Globus pallidus (tissue), 1 donor: ENCODE measurements at places on chromosomes 2 and 18.

- no peak for DNase-seq
These were observed 188.6 kb upstream of the CDH19 start for GRCh38 chr18:66792466-66792865.

DNA sequence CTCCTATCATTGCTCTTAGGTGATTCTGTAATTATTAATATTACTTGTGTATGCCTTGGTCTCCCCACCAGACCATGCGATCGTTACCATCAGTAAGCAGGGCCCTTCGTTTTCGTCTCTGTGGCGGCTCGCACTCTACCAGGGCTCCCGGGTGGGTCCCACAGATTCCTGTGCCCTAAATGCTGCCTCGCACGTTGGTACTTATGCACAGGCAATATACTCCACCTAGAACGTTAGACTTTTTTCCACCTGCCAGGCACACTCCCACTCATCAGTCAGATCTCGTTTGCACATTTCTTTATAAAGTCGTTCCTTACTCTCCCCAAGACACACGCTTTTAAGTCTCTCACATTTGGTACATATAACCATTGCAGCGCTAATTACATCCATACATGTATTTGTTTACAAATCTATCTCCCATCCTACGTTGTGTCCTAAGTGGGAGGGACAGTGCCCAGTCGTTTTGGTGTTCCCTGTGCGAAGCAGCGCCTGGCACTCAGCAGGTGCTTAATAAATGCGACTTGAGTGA, 901 bp downstream of the FEZ2 start:
- no peak for DNase-seq

- DNase-seq: no peak
These were observed 3.2 kb upstream of the DYTN start for GRCh38 chr2:206721256-206721920.

DNA sequence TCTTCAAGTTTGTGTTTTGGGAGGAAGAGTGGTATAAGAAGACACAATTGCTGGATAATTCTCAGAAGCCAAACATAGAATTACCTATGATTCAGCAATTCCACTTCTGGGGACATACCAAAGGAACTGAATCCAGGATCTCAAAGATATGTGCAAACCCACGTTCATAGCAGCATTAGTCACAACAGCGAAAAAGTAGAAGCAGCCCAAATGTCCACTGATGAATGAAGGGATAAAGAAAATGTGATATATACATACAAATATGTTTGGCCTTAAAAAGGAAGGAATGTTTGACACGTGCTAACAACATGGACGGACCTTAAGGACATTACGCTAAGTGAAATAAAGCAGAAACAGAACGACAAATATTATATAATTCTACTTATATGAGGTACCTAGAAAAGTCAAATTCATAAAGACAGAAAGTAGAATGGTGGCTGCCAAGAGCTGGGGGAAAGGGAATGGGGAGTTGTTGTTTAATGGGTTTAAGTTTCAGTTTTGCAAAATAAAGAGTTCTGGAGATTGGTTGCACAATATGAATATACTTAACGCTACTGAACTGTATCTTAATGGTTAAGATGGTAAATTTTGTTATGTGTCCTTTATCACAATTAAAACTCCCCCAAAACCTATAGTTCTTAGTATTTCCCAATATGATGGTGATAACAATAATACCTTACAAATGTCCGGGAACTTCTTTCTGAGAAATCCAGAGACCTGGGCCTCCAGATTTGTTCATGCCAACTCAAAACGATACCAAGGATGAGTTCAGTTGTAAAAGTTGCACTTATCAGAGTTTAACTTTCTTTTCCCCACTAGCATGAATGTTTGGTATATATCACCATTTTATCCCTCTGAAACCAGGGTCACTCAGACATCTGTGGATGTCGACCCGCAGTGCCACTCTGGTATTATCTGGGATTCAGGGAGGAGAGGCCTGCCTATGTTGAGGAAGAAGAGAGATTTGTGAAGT, 33.7 kb upstream of the WIPF1 start:
- DNase-seq: no peak

- DNase-seq: no peak
These were observed 9.6 kb upstream of the ITPRIPL1 start for GRCh38 chr2:96315400-96316071.

GRCh38 chr2:128468186-128468920, 149.7 kb upstream of the HS6ST1 start:
- DNase-seq: no peak

GRCh38 chr2:163341426-163341825, 394.4 kb downstream of the FIGN start:
- no peak for DNase-seq

DNA sequence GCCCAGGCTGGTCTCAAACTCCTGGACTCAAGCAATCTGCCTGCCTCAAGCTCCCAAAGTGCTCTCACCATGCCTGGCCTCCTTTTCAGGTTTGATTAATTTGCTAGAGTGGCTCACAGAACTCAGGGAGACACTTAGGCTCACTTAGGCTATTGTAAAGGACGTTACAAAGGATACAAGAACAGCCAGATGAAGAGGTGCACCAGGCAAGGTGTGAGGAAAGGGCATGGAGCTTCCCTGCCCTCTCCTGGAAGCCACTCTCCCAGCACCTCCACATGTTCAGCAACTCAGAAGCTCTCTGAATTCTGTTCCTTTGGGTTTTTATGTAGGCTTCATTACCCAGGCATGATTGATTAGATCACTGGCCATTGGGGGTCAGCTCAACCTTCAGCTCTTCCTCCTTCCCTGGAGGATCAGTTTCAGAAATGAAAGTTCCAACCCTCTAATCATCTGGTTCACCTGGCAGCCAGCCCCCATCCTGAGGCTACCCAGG, 78.7 kb upstream of the RGPD5 start:
- DNase-seq: no peak

DNA sequence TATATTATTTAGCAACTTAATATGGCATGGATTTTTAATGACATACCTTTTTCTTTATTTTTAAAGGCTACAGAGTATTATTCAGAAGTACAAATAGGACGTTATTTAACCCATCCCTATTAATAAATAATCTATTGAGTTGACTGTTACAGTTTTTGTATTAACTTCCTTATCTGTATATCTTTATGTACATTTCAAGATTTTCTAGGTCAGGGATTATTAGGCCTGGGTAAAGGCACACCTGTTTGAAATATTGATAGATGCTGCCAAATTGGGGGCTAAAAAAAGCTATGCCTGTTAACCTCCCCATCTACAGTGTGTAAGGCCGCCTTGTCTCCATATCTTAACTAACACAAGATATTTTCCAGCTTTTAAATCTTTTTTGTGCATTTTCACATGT, 6.6 kb downstream of the NPAS2 start:
- no peak for DNase-seq

- peak; percentile 18 for DNase-seq
These were observed 1.5 kb downstream of the CNRIP1 start for GRCh38 chr2:68317971-68318913.

GRCh38 chr2:158667586-158667985, 127.5 kb upstream of the DAPL1 start:
- no peak for DNase-seq

DNA sequence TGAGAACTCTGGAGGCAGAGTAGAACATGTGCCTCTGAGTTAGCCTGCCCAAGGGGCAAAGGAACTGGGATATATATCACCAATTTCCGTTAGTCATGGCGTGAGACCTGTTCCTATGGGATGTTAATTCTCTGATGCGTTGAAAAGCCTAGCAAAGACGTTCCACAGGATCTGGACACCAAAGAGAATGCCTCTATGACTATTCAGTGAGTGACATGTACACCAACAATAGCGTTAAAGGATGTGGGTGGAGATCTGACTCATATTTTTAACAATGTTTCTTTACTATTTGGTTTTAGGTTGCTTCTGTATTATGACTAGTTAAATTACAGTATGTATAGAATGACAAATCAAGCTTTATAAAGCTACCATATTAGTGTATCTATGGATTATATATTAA, 320.9 kb upstream of the MC4R start:
- DNase-seq: no peak

- no peak for DNase-seq
These were observed 16.2 kb downstream of the CYP26B1 start for GRCh38 chr2:72131371-72131891.

DNA sequence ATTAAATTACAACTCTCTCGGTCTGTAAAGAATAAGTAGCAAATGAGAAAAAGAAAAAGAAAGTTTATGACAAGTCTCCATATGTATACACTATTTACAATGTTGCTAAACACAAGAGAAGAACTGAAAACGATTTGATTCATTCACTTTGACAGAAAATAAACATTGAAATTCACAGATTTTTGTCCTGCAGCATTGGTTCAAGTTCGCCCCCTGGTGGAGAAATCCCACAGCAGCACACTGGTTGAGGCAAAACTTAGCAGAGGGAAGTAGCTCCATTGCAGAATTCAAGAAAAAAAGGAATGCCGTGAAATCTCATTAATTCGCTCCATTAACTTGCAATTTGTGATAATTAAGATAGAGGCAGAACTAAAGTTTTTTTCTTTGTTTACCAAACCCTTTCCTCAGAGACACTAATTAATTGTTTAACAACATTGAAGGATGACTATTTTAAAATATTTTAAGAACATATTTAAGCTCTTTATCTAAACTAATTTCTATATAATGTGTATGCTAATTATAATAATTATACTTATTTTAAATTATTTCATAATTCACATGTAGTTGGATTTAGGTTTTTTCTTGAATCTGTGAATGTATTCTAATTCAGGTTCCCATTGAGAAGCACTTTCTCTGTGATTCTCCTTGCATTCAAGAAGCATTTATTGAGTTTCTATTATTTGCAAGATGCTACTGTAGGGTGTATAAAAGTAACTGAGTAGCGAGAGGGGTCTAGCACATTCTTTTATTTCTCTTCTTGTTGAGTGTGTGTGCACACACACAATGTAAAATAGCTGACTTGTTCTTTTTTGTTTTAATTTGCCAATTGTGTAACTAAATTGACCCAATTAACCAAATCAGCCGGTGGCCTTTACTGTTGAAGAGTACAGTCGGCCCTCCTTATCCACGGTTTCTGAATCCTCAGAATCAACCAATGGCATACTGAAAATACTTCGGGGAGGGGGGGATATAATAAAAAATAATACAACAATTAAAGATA, 74.1 kb downstream of the COL4A3 start:
- DNase-seq: peak; percentile 61

DNA sequence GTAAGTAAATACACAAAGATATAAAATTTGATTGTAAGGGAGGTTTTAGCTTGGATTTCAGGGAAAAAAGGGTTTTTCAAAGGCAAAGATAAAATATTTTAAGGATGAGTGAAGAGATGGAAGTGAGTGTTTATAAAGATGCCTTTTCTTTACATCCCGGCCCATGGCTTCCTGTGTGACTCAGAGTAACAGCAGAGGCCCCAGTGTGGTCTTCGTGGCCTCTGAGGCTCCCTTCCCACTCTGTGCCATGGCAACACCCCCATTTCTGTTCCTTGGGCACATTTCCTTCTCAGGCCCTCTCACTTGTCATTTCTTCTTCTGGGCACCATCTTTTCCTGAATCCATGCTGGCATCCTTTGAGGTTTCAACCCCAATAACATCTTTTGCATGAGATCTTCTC, 92.6 kb upstream of the TMEM18 start:
- no peak for DNase-seq

GRCh38 chr2:203782262-203782976, 76.0 kb downstream of the CD28 start:
- peak; percentile 57 for DNase-seq

- DNase-seq: no peak
These were observed 177.8 kb downstream of the BCL2 start for GRCh38 chr18:63141778-63142176.

GRCh38 chr18:55316486-55317184, 271.4 kb downstream of the TCF4 start:
- no peak for DNase-seq
